ENCODE measurements at places on chromosomes 7 and 10. TPM values are rescaled to one million over a fixed set of nuclear protein-coding genes. Genes with fewer than 3 reads are reported as not detected.

Gene CTNNA3
- not detected for total RNA-seq

Gene PRXL2A
- 9.7 TPM for total RNA-seq

Gene BAMBI
- 0.14 TPM for total RNA-seq

- no peak for DNase-seq
- H3K27me3 ChIP-seq: no peaks in the 10 kb centered on the region
- H3K36me3 ChIP-seq: peaks cover 16% of the 10 kb centered on the region
- peaks cover 23% of the 10 kb centered on the region for H3K4me1 ChIP-seq
- H3K4me3 ChIP-seq: no peak overlapping the region
Measured at GRCh38 chr10:21737106-21737505, 203.1 kb downstream of the MLLT10 start.

Gene SLC26A5
- total RNA-seq: not detected

Gene NXPH1
- not detected for total RNA-seq

Gene ABCB1
- total RNA-seq: 15.1 TPM

DNA sequence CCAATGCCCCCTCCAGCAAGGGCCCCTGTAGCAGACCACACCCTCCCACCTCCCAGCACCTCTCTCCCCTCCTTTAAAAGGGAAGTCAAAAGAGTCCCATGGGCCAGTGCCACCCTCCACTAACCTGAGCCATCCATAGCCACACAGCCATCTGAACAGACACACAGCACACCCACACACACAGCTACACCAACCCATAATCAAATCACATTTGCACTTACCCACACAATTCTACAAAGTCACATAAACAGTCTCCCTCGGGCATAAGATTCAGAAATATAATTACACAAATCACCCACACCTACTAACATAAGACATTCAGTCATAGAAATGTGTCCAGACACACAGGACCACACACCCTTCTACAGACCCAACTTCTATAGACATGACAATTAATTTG lies 96.3 kb downstream of the HIF1AN start:
- no peak overlapping the region for H3K4me3 ChIP-seq
- H3K4me1 ChIP-seq: no peaks in the 10 kb centered on the region
- H3K27me3 ChIP-seq: peaks cover 22% of the 10 kb centered on the region
- no peaks in the 10 kb centered on the region for H3K36me3 ChIP-seq
- DNase-seq: no peak

DNA sequence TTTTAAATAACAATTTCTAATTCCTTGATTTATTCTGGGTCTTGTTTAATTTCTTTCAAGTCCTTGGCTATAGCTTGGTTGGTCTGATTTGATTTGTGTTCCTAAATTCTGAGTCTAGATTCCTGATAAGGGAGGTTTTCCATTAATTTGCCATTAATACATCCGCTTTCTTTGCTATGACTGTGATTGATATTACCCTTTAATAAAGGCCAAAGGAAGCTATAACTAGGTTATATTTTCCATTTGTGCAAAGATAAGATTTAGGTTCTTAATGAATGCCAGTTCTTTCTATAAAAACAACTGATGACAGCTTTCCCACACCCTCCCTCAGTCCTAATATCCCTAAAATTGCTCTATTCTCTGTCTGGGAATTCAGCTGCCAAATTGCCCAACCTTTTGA lies 28.2 kb downstream of the NDUFB2 start:
- no peak for DNase-seq
- H3K36me3 ChIP-seq: no peaks in the 10 kb centered on the region
- H3K27ac ChIP-seq: no peak overlapping the region
- no peaks in the 10 kb centered on the region for H3K27me3 ChIP-seq

DNA sequence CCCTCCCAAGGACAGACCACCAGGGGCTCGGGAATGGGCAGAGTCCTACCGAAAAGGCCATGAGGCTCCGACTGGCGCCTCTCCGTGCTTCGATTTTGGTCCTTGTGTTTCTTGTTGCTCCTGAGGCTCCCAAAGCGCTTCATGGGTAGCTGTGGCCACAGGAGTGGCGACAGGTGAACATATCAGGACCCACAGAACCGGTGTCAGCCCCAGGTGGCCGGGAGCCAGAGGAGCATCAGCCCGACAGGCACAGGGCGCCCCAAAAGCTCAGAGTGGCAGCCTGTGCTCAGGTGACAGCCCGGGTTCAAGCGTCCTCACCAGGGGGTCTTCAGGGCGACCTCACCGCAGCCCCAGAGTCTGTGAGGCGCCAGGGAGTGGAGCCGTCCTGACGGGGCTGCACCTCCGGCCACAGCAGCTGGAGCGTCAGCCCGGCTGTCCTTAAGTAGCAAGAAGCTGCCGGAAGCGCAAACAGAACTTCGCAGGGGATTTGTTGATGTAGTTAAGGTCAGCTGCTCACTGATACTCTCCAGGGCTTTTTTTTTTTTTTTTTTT lies 141.0 kb downstream of the PRKAG2 start:
- H3K27me3 ChIP-seq: no peaks in the 10 kb centered on the region
- no peak overlapping the region for H3K27ac ChIP-seq
- no peaks in the 10 kb centered on the region for H3K36me3 ChIP-seq
- DNase-seq: no peak

- no peaks in the 10 kb centered on the region for H3K27me3 ChIP-seq
- no peaks in the 10 kb centered on the region for H3K4me1 ChIP-seq
- no peaks in the 10 kb centered on the region for H3K36me3 ChIP-seq
- H3K27ac ChIP-seq: no peak overlapping the region
- H3K4me3 ChIP-seq: no peak overlapping the region
Measured at GRCh38 chr7:18835001-18835690, 282.3 kb downstream of the TWIST1 start.

Gene ABCC2
- total RNA-seq: 1.5 TPM

GRCh38 chr10:91607646-91608403 lies 25.0 kb downstream of the PPP1R3C start:
- no peak overlapping the region for H3K4me3 ChIP-seq
- H3K27me3 ChIP-seq: no peaks in the 10 kb centered on the region
- DNase-seq: no peak
- H3K27ac ChIP-seq: no peak overlapping the region
- H3K36me3 ChIP-seq: no peaks in the 10 kb centered on the region
- H3K4me1 ChIP-seq: no peaks in the 10 kb centered on the region

Gene SLC18A3
- total RNA-seq: not detected

Gene ARHGAP22
- 1.8 TPM for total RNA-seq

GRCh38 chr10:22693371-22693784 lies 21.0 kb downstream of the PIP4K2A start:
- H3K27ac ChIP-seq: peak overlapping the region; percentile 97
- H3K27me3 ChIP-seq: no peaks in the 10 kb centered on the region
- DNase-seq: no peak
- H3K36me3 ChIP-seq: peaks cover 6% of the 10 kb centered on the region
- peak overlapping the region; percentile 80 for H3K4me3 ChIP-seq

DNA sequence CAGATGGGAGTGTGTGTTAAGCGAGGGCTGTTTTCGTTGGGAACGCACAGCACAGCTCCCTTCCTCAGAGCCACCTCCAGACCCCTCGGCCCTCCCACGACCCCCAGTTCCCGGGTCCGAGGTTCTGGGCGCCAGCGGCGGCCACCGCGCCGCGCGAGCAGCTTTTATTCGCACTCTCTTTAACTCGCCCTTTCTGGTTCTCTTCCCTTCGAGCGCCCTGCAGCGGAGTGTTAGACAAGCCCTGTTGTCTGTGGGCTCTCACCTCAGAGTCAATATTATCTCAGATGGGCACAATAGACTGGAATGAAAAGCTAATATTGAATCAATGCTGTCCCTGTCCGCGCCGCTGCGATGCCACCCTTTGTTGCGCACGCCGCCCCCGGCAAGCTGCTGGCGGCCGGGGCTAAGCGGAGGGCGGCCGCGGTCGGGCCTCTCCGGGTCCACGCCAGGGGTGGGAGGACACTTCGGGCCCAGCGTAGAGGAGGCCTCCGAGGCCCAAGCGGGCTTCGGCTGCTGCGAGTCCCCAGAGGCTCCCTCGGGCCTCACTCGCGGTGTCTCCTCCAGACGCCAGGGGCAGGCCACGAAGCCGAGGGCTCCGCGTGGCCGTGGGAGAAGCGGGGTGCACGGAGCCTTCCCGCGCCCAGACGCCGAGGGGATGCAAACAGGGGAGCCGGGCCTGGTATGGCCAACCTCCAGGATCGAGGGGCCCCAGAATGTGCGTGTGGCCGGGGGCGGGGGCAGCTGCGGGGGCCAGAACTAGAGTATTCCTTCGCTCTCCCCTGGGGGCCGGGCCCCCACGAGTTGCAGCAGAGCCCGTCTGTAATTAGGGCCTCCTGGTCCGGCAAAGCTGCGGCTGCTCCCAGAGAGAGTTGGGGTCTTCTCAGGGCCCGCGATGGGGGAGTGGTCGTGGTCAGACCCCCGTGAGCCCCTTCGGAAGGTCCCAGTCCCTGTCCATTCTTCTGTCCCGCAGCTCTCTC lies 7.9 kb upstream of the EMX2 start:
- H3K27ac ChIP-seq: no peak overlapping the region
- peaks cover 46% of the 10 kb centered on the region for H3K27me3 ChIP-seq
- H3K4me3 ChIP-seq: no peak overlapping the region

DNA sequence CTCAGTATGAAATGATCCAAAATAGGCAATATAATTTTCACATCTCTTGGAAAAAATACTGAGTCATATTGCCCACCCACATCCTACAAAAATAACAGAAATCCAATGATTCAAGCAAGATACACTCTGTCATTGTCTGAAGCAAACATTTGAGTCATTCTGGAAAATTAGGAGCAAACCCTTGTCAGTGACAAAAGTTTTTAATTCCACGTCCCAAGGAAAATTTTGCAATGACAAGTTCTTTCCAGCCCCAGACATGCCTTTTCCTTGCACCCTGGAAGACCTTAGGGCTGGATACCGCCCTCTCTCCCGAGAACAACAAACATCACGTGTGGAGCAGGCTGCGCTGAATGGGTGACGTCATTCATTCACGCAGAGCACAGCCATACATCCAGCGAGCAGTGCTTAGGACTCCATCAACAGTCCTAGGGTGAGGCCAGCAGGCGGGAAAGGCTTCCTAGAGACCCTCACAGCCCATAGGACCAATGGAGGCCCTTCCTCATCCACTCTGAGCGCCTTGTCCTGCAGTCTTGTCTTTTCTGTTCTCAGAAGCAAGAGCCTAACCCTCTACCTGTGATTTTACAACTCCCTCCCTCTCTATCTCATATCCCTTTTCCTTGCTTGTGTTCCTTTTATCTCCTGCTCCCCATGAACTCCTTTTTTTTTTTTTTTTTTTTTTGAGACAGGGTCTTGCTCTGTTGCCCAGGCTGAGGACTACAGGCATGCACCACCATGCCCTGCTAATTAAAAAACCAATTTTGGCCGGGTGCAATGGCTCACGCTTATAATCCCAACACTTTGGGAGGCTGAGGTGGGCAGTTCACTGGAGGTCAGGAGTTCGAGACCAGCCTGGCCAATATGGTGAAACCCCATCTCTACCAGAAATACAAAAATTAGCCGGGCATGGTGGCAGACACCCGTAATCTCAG lies 23.5 kb upstream of the KDM7A start:
- peaks cover 15% of the 10 kb centered on the region for H3K36me3 ChIP-seq
- peaks cover 9% of the 10 kb centered on the region for H3K27me3 ChIP-seq
- H3K27ac ChIP-seq: no peak overlapping the region
- no peak for DNase-seq
- H3K4me3 ChIP-seq: no peak overlapping the region

- DNase-seq: peak; percentile 54
- H3K36me3 ChIP-seq: no peaks in the 10 kb centered on the region
- peak overlapping the region; percentile 34 for H3K27ac ChIP-seq
- H3K4me3 ChIP-seq: peak overlapping the region; percentile 83
- H3K4me1 ChIP-seq: peaks cover 42% of the 10 kb centered on the region
- H3K27me3 ChIP-seq: peaks cover 48% of the 10 kb centered on the region
Measured at GRCh38 chr7:2036786-2037185, 196.0 kb downstream of the MAD1L1 start.

- H3K27me3 ChIP-seq: no peaks in the 10 kb centered on the region
- no peaks in the 10 kb centered on the region for H3K36me3 ChIP-seq
- no peak overlapping the region for H3K4me3 ChIP-seq
- H3K27ac ChIP-seq: no peak overlapping the region
- H3K4me1 ChIP-seq: no peaks in the 10 kb centered on the region
- no peak for DNase-seq
Measured at GRCh38 chr10:37520488-37520887, 336.9 kb downstream of the ZNF248 start.

Gene TFEC
- not detected for total RNA-seq

DNA sequence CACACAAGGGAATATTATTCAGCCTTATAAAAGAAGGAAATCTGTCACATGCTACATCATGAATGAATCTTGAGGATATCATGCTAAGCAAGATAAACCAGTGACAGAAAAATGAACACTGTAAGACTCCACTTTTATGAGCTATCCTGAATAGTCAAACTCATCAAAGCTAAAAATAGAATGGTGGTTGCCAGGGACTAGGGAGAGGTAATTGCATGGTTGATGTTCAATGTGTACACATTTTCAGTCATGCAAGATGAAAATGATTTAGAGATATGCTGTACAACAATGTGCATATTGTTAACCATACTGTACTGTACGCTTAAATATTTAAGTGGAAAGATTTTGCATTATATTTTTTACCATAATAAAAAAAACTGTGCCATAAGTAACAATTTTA lies 1349.1 kb downstream of the XPNPEP1 start:
- no peaks in the 10 kb centered on the region for H3K36me3 ChIP-seq
- no peak for DNase-seq

GRCh38 chr10:23344241-23344841 lies at the start of gene C10orf67:
Gene C10orf67, minus strand, starts transcription at chr10:23344797. Its CDS starts 23 bp downstream, at chr10:23344774.
- H3K36me3 ChIP-seq: no peaks in the 10 kb centered on the region
- H3K27me3 ChIP-seq: peaks cover 32% of the 10 kb centered on the region
- peak within 1 kb of the TSS; percentile 41 for H3K4me3 ChIP-seq
- DNase-seq: no peak
- H3K4me1 ChIP-seq: peaks cover 3% of the 10 kb centered on the region

Gene SPOCK2
- total RNA-seq: 24.9 TPM

Gene FKBP9
- 0.74 TPM for total RNA-seq

Gene GIGYF1
- 28.5 TPM for total RNA-seq

Gene CALD1
- 0.40 TPM for total RNA-seq

DNA sequence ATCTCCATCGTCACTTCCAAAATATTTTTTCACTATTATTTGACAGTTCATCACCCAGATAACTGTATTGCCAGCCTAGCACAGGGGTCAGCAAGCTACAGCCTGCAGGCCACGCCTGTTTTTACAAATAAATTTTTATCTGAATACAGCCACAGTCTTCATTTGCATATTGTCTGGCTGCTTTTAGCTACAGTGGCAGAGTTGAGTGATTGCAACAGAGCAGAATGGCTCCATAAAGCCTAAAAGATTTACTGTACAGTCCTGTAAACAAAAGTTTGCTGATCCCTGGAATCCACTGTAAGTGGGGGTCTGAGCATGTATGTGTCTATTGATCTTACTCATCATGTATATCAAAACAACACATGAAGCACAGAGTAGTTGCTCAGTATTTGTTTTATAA lies 45.9 kb upstream of the GNAI1 start:
- no peak overlapping the region for H3K4me3 ChIP-seq
- DNase-seq: no peak
- H3K4me1 ChIP-seq: no peaks in the 10 kb centered on the region
- H3K27ac ChIP-seq: no peak overlapping the region
- no peaks in the 10 kb centered on the region for H3K36me3 ChIP-seq
- H3K27me3 ChIP-seq: no peaks in the 10 kb centered on the region

All from natural killer cell treated with Interleukin-12 subunit alpha and Interleukin-12 subunit beta and Interleukin-15 and Interleukin-18, amount 100 ng/mL, for 72 hours (primary cell).